ENCODE measurements at places on chromosomes 1 and 21. TPM values are rescaled to one million over a fixed set of nuclear protein-coding genes. Genes with fewer than 3 reads are reported as not detected.

PTGS2 gene
- 7.2 TPM for total RNA-seq

SLC30A1 gene
- 25.0 TPM for total RNA-seq

KCNE2 gene
- not detected for total RNA-seq

ESRRG gene
- total RNA-seq, result not detected

BGLAP gene
- 0.21 TPM for total RNA-seq

HEATR1 gene
- total RNA-seq, result 21.8 TPM

FCER1G gene
- not detected for total RNA-seq

TFAP2E gene
- total RNA-seq, result 0.31 TPM

TSPAN2 gene
- total RNA-seq, result 1.3 TPM

RGS4 gene
- not detected for total RNA-seq

ANGPTL3 gene
- not detected for total RNA-seq

VHLL gene
- not detected for total RNA-seq

WDTC1 gene
- total RNA-seq, result 6.1 TPM

OR6N1 gene
- not detected for total RNA-seq

PTPN14 gene
- 13.6 TPM for total RNA-seq

GPR25 gene
- total RNA-seq, result not detected

NTMT2 gene
- not detected for total RNA-seq

PADI2 gene
- total RNA-seq, result 1.1 TPM

C4BPA gene
- 0.52 TPM for total RNA-seq

LMOD1 gene
- not detected for total RNA-seq

PRMT6 gene
- total RNA-seq, result not detected

DISP3 gene
- total RNA-seq, result 0.17 TPM

FCER1A gene
- not detected for total RNA-seq

LENEP gene
- total RNA-seq, result not detected

NMNAT2 gene
- 0.71 TPM for total RNA-seq

TMPRSS15 gene
- not detected for total RNA-seq

FCGR1A gene
- not detected for total RNA-seq

SPATA21 gene
- not detected for total RNA-seq

PAQR6 gene
- 5.1 TPM for total RNA-seq

FAM151A gene
- 0.32 TPM for total RNA-seq

NCAM2 gene
- total RNA-seq, result not detected

FAM163A gene
- not detected for total RNA-seq

PEX14 gene
- 11.0 TPM for total RNA-seq

CRP gene
- total RNA-seq, result not detected

COL9A2 gene
- 0.56 TPM for total RNA-seq

TMEM81 gene
- 2.9 TPM for total RNA-seq

AKR7A3 gene
- 0.32 TPM for total RNA-seq

GBP4 gene
- total RNA-seq, result 0.08 TPM

SLX9 gene
- 59.5 TPM for total RNA-seq

CELA3A gene
- total RNA-seq, result not detected

PDE4B gene
- 7.8 TPM for total RNA-seq

PLA2G2C gene
- total RNA-seq, result not detected

ATP6V1G3 gene
- not detected for total RNA-seq

LCE1D gene
- total RNA-seq, result not detected

ERVH48-1 gene
- total RNA-seq, result not detected

Measured in A549 treated with Mapracorat at 1 μM for 4 hours (cell line).